Right renal cortex interstitium (tissue), 3 donors: ENCODE measurements at places on chromosomes 16 and 17. TPM values are rescaled to one million over a fixed set of nuclear protein-coding genes. Genes with fewer than 3 reads are reported as not detected.

The PERCC1 gene
- not detected for polyA plus RNA-seq

- no peak for DNase-seq
Measured at GRCh38 chr16:50863644-50864144, 121.8 kb downstream of the CYLD start.

GRCh38 chr16:55597928-55598327 is 31.4 kb downstream of the CAPNS2 start:
- no peak for DNase-seq

The UBALD1 gene
- 10.2 TPM for polyA plus RNA-seq

The RNF227 gene
- 5.0 TPM for polyA plus RNA-seq

- no peak for DNase-seq
Measured at GRCh38 chr16:10629592-10629963, 49.2 kb upstream of the EMP2 start.

The KCNH4 gene
- not detected for polyA plus RNA-seq

- no peak for DNase-seq
Measured at GRCh38 chr16:27547134-27547533, 2.6 kb downstream of the GTF3C1 start.

GRCh38 chr16:1182950-1183907 is 30.3 kb downstream of the CACNA1H start:
- DNase-seq, result peak; percentile 55

DNA sequence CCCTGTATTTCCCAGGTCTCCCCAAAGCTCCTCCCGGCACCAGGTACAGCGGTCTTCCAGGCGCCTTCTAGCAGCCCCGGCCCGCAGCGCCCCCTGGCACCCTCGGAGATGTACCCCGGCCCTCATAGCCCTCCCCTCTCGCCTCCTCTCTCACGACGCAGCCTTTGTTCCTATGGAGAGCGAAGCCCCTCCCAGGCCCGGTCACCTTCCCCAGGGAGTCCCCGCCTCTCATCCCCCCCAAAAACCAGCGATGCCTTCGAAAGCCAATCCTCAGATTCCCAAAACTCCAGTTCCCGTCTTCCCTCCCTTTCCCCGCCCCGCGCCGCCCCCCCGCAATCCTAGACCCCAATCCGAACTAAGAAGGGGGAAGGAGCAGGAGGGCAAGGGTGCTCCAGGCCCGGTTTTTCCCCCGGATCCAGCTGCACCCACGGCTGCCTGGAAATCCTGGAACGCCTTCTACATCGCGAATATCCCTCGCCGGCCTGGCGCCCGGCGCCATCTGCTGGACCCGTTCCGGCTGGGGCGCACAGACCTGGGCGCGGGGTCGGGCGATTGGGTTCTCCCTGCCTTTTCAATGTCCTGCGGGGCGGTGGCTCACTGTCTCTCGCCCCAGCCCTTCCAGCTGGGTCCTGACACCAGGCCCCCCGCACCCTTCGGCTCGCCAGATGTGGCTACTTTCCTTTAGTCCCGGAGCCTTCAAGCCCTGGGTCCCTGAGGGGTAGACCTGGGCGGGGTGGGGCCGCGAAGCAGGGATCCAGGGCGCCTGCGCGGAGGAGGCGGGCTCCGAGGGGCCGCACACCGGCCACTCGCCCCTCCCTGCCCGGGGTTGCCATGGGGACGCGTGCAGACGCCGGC is at the start of gene DNAH2:
Gene DNAH2, plus strand, starts transcription at position 844 of the 855 bp plus-strand sequence. CDS start 1,991 bp downstream, outside the sequence.
- peak; percentile 88 for DNase-seq

GRCh38 chr16:29307598-29308507 is 98.7 kb downstream of the NPIPB11 start:
- DNase-seq, result no peak

DNA sequence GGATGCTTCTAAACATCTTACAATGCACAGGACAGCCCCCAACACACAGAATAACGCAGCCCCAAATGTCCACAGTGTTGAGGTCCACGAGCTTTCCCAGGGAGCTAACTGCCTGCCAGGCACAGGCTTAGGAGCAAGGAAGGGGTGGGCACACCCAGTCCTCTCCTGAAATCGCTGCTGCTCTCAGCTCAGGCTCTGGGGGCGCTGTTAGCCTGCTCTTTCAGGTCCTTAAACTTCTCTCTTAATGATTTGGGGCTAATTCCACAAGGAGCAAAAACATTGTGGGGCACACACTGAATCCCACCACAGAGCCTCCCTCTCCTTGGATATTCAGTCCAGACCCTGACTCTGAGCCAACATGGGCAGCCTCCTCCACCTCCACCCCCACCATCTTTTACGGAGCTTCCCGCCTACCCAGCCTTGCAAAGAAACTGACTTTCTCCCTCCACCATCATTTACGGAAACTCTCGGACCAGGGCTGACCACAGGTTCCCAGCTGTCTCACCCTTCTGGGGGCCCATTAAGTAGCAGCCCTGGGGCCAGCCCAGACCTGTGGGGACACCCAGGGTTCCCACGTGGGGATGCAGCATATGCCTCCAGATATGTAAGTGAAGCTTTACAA is 1.1 kb downstream of the CD300H start:
- DNase-seq, result no peak

DNA sequence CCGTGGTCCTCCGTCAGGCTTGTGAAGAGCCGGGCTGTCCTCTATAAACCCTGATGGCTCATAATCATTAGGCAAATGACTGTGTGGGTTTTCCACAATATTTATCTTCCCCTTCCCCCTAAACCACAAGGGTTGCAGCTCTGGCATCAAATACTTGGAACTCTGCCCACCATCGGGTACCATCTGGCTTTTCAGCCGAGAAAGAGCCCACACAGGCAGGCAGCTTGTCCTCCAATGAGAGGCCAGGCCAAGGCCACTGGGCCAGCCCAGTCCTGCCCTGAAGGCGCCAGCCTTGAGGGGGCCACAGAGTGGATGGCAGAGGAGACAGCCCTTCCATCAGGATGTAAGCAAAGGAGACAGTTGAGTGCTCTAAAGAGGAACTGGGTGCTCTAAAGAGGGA is 31.8 kb upstream of the NAT9 start:
- DNase-seq, result no peak

DNA sequence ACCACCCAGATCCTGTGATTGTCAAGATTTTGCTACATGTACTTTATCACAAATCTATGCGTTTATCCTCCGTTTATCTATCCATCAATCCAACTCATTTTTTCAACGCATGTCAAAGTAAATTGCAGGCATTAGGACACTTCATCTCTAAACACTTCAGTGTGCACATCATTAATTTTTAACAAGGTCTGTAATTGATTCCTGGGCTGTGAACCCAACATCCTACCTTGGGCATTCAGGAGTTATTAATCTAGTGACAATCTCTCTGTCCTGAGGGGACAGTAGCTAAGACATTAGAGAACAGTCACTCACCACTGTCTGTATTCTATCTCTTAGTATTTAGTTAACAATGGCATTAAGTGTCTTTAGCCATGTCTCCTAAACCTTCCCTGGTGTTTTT is 264.7 kb downstream of the SOX9 start:
- no peak for DNase-seq

- no peak for DNase-seq
Measured at GRCh38 chr16:28283798-28284577, 8.3 kb upstream of the SBK1 start.

The FBXW10B gene
- polyA plus RNA-seq, result 0.61 TPM
